Kidney tubule cell (primary cell): ENCODE measurements at places on chromosomes 4 and X.

GRCh38 chr4:128275346-128275745 lies 12.3 kb downstream of the PGRMC2 start:
- peak; percentile 74 for DNase-seq

GRCh38 chr4:20543131-20543530 lies 157.1 kb upstream of the PACRGL start:
- DNase-seq: no peak

- no peak for DNase-seq
Measured at GRCh38 chrX:44227991-44228390, 115.5 kb downstream of the EFHC2 start.

- DNase-seq: peak; percentile 92
Measured at GRCh38 chrX:13693341-13693961, 4.5 kb downstream of the RAB9A start.

DNA sequence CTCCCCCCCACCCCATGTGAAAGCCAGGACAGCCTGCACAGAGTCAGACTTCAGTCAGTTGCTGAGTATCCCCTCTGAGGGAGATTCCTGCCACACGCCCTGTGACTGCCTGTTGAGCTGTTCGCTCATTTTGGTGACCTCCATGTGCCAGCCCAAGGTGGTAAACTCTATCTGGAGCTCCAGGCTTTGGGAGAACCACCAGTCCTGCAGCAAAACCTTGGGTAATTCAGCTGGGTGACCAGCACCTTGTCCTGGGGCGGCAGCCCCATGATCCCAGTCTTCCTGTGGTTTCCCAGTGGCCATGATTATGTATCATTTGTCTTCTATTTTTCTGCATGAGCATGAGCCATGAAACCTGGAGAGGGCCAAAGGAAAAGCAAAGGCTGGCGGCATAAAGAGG lies 73.4 kb downstream of the NBDY start:
- DNase-seq: peak; percentile 17

- DNase-seq: no peak
Measured at GRCh38 chr4:157012296-157012695, 40.7 kb upstream of the PDGFC start.

DNA sequence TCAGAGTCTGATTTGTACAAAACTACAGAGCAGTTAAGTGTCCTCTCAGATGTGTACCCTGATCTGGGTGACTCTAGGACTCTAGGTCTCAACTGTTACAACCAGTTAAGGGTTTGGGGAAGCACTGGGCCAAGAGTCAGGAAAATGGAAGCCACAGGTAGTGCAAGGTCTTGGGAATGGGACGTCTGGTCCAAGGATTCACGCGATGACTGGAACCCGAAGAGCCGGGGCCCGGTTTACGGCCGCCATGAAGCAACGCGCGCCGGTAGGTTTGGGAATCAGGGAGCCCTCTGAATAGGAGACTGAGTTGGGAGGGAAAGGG lies 321 bp upstream of the HPRT1 start:
- no peak for DNase-seq

DNA sequence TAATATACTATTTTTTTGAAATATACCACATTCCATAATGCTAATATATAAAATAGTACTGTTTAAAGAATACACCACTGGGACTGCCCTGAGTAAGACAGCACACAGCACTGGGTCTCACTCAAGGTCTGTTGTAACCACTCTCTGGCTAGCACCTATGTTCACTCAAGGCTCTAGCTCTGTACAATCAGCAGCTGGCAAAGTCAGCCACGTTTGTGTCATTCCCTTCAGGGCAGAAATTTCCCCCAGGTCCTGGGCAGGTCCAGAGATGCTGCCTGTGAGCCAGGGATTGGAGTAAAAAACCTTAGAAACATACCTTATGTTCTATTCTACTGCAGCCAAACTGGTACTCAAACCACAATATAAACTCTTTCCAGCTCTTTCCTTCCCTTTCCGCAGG lies 1160.2 kb upstream of the ADGRL3 start:
- DNase-seq: no peak

GRCh38 chr4:149997881-149998421 lies 80.3 kb upstream of the DCLK2 start:
- DNase-seq: peak; percentile 95

DNA sequence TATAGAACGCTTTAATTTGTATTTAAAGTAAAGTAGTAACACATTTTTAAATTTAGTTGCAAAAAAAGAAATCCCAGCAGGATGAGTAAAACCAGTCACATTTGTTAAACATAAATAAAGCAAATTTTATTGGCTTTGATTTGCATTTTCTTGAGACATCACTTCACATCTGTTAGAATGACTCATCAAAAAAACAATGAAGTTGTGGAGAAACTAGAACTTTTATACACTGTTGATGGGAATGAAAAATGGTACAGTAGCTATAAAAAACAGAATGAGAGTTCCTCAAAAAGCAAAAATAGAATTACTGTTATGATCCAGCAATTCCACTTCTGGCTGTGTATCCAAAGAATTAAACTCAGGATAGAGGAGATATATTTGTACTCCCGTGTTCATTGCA lies 454.0 kb upstream of the KLHL4 start:
- DNase-seq: no peak

DNA sequence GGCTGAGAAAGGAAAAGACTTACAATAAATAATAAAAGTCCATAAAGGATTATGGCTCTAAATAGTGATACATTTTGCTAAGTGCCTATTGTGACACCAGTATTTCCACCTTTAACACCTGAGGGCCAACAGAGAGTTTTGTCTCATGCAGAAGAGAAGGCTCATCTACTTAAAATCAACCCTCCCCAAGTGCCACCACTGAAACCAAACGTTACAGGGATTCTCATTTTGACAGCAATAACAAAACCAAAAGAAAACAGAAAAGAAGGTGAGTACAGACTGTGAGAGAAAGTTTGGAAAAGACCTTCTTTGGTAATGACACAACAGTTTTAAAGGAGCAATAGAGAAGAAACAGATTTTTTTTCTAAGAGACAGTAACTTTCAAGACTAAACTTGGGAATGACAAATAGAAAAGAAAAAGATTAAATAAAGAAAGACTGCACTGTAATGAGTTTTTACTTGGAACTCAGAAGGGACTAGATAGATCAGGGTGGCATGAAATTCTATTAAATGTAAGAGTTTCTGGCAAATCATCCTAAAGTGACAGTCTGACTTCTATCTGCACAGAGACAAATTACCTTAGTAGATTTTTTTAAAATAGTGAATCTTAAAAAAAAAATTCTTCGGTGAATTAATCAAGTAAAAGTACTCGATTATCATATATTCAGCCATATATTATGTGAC lies 109.7 kb downstream of the ZNF827 start:
- DNase-seq: no peak

GRCh38 chr4:133320576-133321170 lies 171.6 kb downstream of the PCDH10 start:
- DNase-seq: peak; percentile 41

- peak; percentile 6 for DNase-seq
Measured at GRCh38 chrX:38768079-38768478, 33.2 kb upstream of the MID1IP1 start.

GRCh38 chr4:77433418-77433733 lies 172.2 kb upstream of the CXCL13 start:
- peak; percentile 71 for DNase-seq

GRCh38 chr4:7876201-7876875 lies 63.3 kb downstream of the AFAP1 start:
- DNase-seq: peak; percentile 34

- peak; percentile 9 for DNase-seq
Measured at GRCh38 chrX:40303256-40304077, 205.7 kb upstream of the BCOR start.

- no peak for DNase-seq
Measured at GRCh38 chr4:159052315-159052714, 50.6 kb upstream of the RAPGEF2 start.

GRCh38 chrX:77527233-77528001 lies 80.2 kb downstream of the FGF16 start:
- DNase-seq: no peak

GRCh38 chr4:143386812-143387211 lies 50.1 kb downstream of the GAB1 start:
- DNase-seq: peak; percentile 30
